NCI-H2081 (cell line): ENCODE measurements at places on chromosomes 4 and X.

DNA sequence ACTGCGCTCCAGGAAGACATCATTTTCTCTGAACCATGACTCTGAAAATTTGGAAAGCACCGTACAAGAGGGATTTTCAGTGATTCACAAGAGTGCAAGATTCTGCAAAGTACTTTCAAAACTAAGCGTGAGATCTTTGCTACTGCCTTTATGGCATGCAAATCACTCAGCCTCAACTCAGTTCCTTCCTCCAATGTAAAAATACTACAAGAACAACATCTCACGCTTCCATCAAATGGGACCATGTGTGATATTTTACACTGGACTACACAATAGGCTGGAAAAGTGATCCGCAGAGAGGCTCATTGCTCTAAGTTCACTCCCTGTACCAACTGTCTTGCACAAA is 674 bp upstream of the IL15 start:
- no peak for DNase-seq

GRCh38 chr4:185534866-185535611 is at the start of gene PDLIM3:
Gene PDLIM3, minus strand, starts transcription at chr4:185535507. Its CDS starts 73 bp downstream, at chr4:185535434.
- DNase-seq: no peak

GRCh38 chrX:20143561-20143960 is 1.9 kb upstream of the EIF1AX start:
- peak; percentile 8 for DNase-seq

DNA sequence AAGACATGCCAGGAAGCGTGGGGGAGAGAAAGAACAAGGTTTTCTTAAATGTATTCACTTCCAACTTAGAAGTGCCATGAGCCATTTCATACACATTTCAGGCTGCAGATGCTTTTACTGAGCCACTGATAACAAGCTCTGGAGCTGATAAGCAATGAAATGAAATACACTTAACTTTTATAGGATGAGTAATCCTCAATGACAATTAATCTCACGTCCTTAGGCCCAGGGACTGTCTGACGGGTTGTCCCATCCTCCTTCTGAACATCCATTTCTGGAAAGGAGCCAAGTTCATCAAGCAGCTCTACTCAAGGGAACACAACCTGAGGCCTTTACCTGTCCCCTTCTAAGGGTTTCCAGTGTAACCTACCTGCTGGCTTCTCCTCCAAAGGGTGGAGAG is 121.2 kb downstream of the PARM1 start:
- DNase-seq: no peak

- no peak for DNase-seq
These were observed 346.6 kb upstream of the GNPDA2 start for GRCh38 chr4:45072981-45073380.

DNA sequence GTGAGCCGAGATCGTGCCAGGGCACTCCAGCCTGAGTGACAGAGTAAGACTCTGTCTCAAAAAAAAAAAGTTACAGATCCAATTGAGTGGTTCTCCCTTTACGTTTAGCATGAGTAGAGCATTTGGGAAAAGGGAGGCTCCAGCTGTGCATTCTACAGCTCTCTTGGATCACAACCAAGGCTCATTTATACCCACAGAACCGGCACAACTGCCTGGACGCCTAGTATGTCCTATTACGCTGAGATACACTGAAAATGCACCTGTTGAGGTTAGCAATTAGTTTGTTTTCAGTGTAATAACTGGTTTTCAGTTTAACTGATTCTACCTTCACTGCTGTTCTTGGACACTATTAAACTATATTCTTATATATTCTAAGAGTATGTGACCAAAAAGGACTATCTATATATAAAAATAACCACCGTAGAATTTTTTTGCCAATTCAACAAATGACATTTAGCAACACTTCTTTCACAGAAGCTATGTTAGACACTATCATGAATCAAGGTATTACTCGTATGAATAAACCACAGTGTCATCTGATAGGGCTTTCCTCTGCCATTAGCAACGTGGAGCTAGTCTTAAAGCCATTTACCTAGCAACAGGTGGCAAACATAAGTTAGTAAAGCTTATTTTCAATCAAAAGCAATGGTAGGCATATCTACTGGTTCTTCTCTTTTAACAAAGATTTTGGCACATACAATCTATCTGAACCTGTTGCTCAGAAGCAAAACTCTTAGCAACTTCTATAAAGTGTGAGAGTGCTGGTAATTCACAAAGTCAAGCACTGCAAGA is 3.6 kb downstream of the OTUD4 start:
- peak; percentile 34 for DNase-seq
